Urothelium cell line (cell line): ENCODE measurements at places on chromosomes 3 and 15.

DNA sequence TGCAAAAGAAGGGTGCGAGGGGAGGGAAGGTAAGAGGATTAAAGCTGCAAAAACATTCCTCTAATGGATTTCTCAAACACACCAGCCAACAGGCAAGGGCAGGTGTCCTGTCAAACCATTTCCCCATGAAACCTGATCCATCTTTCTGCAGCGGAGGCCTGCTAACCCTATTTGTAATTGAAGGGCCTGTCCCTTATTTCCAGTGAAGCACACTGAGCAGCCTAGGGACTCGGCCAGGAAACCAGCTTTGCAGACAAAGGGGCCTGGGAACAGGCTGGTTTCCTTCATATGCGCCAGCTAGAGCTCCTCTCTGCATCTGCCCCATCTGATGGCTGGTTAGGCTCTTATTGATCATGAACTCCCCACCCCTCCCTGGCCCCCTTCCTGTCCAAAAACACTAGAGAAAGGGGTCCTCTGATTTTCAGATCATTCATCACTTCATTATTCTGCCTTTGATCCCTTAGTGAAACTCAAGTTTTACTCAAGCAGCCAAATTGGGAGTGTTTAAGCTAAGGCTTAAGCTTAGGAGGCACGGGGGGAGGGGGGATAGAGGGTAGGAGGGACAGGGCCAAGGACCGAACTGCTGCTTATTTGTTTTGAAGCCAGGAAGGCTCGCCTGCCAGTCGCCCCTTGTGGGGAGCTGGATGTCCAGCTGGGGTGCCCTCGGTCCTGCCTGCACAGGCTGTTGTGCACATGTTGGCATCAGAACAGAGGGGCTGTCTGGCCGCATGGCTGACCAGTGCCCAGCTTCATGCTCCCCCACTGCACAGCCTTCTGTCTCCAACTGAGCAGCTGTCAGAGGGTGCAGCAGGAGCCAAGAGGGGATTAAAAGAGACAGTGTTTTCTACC lies 53.1 kb downstream of the BOC start:
- no peak for DNase-seq

DNA sequence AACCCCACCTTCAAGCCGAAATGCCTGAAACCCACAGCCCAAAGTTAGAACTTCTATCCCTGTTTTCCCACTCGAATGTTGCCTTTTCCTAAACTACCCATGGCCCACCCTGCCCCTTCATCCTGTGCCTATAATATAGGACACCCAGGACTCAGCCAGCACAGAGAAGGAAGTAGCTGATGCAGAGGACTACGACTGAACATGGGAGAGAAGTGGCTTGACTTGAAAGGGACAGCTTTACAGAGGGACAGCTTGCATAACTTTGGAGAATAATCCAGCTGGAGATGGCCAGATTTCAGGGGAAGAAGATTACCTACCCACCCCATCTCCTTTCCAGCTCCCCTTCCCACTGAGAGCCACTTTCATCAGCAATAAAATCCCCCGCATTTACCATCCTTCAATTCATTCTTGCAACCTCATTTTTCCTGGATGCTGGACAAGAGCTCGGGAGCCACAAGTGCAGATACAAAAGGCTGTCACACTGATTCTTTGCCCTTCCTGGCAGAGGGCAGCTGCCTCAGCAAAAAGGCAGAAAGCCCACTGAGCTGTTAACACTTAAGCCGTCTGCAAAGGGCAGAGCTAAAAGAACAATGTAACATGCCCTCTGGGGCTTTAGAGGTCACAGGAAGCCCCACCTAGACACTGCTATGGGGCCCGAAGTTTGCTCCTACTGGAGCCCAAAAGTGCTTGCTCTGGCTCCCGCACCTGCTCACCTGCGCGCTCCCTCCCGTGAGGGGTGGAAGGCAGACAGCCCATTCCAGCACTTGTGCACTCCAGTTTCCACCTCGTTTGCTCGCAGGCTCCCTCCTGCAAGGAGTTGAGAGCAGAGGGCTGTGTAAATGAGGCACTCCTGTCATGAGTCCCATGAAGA lies 224.0 kb downstream of the TBC1D5 start:
- DNase-seq, result no peak

DNA sequence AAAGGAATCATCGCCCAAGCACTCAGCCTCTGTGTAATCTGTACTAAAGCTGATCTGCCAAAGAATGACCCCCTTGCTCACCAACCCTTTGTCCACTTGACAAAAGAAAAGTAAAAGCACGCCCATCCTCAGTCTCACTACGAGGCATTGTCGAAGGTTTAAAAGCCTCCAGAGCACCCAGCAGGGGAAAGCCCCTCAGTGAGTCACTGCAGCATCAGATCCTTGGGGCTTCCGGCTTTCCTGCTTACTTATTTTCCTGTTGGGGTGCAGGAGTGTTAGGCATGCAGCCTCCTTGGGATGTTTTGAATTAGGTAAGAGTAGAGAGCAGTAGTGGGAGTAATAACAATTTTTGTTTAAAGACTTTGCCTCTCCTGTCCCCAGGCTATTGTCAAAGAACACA lies 216.1 kb downstream of the MTHFS start:
- peak; percentile 67 for DNase-seq

GRCh38 chr3:177802151-177802900 lies 605.0 kb upstream of the TBL1XR1 start:
- no peak for DNase-seq

DNA sequence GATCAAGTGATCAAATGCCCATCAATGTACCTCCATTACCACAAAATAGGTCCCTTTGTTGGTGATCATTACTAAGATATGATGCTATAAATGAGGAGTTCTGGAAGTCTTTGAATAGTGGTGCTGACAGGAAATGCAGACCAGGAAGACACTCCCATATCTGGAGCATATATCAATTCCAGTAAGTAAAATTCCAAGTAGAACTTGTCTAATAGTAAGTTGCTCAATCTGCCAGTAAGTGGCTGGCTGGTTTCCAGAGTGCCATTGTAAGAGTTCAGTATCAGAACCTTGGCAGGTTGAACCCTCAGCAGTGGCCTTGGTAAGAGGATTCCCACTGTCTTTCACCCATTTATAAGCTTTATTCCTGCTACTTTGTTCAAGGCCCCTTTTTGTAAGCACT lies 379.9 kb upstream of the RBMS3 start:
- no peak for DNase-seq

DNA sequence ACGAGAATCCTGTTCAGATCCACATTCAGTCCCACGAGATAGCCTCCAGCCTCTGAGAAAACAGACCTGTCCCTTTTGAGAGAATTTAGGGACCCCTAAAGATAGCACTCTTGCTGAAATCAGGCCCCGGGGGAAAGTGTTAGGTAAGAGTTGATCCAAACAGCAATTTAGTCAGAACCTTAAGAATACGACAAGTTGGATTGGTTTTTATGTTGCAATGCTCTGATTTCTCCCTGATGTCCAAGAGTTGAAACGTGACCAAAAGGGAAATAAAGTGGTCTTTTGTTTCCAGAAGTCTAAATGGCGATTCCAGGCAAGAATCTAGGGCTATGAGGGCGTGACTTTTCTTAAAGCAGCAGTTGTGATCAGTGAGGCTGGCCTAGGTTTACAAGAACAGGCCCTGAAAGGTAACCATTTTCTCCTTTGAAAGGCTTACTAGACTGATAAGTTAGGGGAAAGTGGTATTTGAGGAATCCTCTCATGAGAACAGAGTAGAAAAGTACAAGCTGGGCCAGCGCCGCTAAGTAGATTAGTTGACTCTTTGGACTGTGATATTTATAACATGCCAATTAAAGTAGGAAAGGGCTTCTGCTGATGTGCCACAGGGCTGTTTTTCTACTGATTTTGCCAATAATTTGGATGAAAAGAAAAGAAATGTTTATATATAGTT lies 4.9 kb downstream of the MAN2A2 start:
- DNase-seq, result no peak

- no peak for DNase-seq
Measured at GRCh38 chr3:112089956-112090886, 4.0 kb downstream of the C3orf52 start.

- DNase-seq, result no peak
Measured at GRCh38 chr15:74158855-74159650, 14.5 kb upstream of the ISLR start.

GRCh38 chr15:67406257-67406861 lies 114.6 kb upstream of the C15orf61 start:
- DNase-seq, result no peak

DNA sequence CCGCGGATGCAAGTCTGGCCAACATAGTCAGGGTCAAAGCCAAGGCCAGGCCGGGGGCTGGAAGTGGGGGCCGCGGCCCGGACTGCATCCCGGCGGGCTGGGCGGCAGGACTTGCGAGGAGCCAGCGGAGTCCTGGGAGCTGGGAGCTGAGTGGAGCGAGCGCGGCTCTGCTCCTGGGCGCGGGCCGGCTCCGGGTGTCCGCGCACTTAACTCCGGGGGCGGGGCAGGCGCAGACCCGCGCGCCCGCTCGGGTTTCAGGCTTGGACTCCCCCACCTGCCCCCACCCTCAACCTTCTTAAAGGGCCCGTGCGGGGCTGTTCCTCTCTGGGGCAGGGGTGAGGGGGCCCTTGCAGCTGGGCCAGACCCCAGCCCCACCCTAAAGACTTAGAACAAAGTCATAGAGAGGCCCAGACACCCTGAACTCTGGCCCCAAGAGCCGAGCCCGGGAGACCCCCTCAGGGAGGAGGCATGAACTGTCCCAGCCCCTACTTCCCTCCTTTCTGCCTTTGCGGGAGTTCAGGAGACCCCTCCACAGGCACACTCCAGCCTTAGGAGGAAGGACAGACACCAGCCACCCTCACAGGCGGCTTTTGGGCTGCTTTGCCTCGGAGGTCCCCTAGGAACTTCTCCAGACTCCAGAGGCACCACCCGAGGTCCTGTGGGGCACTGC lies at the start of gene CSPG4:
Gene CSPG4 (minus strand): TSS at position 181 of the 670 bp plus-strand sequence. CDS start 93 bp downstream, at position 88.
- peak; percentile 87 for DNase-seq

DNA sequence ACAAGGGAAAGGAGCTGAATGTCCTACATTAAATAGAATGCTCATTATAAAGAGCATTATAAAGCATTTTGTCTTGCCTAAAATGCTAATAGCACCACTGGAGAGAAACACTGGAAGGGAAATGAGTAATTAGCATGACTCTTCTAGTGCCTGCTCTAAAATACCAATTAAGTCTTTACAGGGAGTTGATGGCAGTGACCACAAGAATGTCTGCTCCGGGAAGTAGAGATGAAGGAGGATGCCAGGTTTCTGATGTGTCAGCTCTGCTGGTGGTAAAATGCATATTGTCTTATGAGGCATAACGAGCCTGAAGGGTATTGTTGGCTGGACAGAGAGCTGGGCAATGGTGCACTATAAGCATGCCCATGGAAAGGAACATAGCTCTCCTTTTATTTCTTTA lies 49.5 kb downstream of the MYLK start:
- DNase-seq, result peak; percentile 64

DNA sequence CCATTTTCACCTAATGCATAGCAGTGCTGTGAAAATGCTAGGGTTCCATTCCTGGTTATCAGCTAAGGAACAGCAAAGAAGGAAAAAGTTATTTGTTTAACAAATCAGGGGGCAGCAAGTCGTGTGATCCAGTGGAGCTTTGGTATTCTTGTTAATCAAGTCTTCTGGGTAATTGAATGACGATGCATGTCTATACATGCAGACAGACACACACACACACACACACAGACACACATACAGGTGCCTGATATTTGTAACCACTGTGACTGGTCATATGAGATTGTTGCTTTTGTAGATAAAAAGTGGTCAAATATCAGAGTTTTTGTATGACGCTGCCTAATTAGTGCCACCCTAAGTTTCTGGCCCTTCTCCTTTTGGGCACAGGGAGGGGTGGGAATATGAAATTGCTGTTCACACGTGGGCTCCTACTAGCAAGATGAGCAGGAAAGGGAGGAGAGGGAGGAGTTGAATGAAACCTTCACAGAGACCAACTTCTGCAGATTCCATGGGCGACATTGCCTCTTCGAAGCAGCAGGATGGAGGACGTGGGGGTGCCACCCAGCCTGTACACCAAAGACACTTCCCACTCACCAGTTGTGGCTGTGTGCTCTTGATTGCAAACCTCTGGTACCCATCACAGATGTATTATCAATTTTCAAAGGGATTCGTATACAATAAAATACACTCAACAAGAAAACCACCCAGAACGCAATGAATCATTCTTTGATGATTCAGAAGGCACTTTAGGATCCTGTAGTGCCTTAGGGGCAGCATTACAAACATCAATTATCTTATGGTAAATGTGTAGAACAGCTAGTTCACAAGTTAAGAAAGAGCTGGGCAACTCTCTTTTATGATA lies 281.9 kb upstream of the ICE2 start:
- DNase-seq, result no peak

DNA sequence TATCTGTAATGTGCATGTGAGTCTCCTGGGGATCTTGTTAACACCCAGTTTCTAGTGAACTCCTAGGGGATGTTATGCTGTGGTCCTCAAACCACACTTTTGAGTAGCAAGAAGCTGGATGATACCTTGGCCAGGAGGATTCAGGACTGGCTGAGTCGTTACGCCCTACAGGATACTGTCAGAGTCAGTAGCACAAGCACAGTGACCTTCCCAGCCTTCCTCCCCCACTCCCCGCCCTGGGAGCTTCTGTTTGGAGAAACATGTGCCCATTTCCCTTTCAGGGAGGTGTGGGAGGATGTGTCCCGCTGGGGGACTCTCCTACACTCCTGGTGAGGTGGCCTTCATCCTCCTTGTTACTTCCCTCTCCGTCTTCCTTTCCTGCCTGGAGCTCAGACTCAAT lies 76.4 kb upstream of the TRPM1 start:
- no peak for DNase-seq

- DNase-seq, result no peak
Measured at GRCh38 chr3:178480795-178481194, 55.4 kb upstream of the KCNMB2 start.

GRCh38 chr3:29718661-29719065 lies 437.8 kb downstream of the RBMS3 start:
- DNase-seq, result peak; percentile 15

GRCh38 chr15:100919481-100920405 lies 586 bp downstream of the LRRK1 start:
- peak; percentile 43 for DNase-seq

GRCh38 chr3:36696799-36697198 lies 67.6 kb downstream of the DCLK3 start:
- DNase-seq, result no peak

GRCh38 chr3:102068327-102068726 lies 219.0 kb downstream of the NFKBIZ start:
- no peak for DNase-seq

DNA sequence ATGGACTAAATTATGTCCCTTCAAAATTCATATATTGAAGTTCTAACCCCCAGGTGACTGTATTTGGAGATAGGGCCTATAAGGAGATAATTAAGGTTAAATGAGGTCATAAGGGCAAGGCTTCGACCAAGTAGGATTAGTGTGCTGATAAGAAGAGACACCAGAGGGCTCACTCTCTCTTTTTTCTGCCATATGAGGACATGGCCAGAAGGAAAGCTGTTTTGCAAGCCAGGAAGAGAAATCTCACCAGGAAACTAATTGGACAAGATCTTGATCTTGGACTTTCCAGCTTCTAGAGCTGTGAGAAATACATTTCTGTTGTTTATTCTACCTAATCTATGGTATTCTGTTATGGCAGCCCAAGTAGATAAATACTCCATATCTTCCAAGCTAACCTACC lies 503.6 kb upstream of the NAALADL2 start:
- DNase-seq, result no peak

GRCh38 chr3:40584625-40585189 lies 59.9 kb downstream of the ZNF621 start:
- DNase-seq, result peak; percentile 80
